ENCODE measurements at places on chromosomes 2 and 18. TPM values are rescaled to one million over a fixed set of nuclear protein-coding genes. Genes with fewer than 3 reads are reported as not detected.

RNF125 gene
- 0.59 TPM for total RNA-seq

GLS gene
- total RNA-seq = 447 TPM

KIAA2012 gene
- total RNA-seq = not detected

CELF4 gene
- total RNA-seq = not detected

DNA sequence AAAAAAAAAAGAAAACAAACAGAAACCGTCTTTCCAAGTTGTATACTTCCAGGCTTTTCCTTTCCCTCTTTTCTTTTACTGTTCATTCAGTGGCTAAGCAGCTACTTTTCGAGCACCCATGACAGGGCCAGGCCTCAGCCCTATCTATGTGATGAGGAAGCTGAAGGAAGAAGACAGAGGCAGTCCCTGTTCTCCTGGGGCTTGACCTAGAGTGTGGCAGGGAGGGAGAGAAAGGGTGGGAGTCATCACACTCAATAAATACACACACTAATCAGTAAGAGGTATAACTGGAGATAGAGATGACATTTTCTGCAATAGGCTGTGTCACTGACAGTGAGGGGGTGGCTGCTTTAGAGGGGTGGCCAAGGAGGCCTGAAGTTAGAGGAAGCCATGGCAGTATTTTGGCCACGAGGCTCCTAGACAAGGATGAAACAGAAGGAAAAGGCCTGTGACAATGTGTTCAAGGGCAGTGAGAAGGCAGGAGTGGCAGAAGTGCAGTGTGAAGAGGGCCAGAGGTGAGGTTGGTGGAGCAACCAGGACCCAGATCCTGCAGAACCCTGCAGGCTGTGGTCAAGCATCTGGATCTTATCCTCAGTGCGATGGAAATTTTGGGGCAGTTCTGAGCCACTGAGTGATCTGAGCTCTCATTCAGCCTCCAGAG is 131.8 kb upstream of the TTC39C start:
- DNase-seq = no peak

GRCh38 chr2:112679484-112679883 is 33.7 kb downstream of the SLC20A1 start:
- peak; percentile 88 for DNase-seq

DNA sequence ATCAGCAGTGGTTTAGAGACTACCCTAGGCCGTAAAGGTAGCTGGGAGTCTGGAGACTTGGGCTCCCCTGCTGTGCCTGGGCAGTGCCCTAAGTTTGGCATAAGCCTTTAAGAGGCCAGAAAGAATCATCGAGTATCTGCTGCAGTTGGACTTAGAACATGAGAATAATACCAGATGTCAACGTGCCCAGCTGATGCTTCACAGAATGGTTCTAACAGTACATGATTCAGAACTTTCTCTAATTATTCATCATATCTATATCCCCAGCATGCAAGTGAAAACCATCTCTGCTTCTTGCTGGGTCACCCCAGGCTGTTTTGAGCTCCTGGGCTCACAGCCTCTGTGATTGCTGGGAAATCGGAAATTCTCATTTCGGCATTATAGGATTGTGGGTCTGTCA is 118.1 kb downstream of the NCK2 start:
- DNase-seq = no peak

- DNase-seq = no peak
These were observed 8.2 kb downstream of the MXD1 start for GRCh38 chr2:69923116-69923515.

- DNase-seq = no peak
These were observed 480.8 kb upstream of the KLHL29 start for GRCh38 chr2:22904126-22904684.

- no peak for DNase-seq
These were observed 112.7 kb upstream of the CTDP1 start for GRCh38 chr18:79566771-79567431.

DNA sequence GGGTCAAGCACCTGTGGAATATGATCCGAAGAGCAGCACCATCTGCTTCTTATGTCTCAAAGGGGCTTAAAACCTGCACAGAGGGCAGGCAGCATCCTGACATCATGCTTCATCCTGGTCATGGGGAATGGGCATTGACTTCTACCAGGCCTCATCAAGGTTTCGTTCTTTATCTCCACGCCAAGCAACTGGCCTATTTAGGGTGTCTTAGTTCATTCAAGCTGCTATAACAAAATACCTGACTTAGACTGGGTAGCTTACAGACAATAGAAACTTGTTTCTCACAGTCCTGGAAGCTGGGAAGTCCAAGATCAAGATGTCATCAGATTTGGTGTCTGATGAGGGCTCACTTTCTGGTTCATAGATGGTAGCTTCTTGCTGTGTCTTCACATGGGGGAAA is 69.4 kb downstream of the MYO3B start:
- no peak for DNase-seq

GRCh38 chr2:199460846-199461710 is 3.3 kb upstream of the SATB2 start:
- DNase-seq = peak; percentile 72

All from osteoblast (primary cell).